ENCODE measurements at places on chromosomes 12 and 14.

DNA sequence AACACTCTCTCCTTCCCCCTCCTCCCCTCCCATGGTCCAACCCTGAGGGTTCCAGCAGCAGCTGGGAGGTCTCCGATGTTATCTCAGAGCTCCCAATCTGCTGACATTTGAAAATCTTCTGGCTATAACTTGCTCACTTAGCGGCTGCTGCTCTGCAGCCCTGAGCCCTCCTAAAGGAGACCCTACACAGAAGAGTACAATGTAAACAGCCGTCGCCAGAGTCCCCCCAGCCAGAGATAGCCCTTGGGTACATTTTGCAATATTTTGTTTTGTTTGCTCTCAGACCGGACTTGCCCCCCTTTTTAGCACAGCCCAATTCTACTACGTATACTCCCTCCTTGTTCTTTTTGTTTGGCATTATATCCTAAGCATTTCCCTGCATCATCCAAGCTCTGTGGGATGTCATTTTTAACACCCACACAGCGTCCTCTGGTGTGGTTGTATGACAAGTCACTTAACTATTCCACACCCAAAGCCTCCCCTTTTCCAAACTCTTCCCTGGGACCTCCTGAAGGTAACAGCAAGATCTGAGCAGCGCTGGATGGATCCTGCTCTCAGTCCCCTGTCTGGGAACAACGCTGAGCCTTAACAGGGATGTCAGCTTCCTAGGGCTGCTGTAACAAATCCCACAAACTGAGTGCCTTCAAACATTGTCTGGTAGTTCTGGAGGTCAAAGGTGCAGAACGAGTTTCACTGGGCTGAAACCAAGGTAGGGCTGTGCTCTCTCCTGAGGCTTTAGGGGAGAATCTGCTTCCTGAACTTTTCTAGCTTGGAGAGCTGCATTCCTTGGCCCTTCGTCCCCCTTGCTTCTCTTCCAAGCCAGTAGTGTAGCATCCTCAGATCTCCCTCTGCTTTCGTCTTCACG is 25.3 kb upstream of the TCL1B start:
- DNase-seq, result no peak

GRCh38 chr12:2194060-2194459 is 141.3 kb downstream of the CACNA1C start:
- DNase-seq, result no peak

GRCh38 chr14:27015065-27015464 is 417.2 kb upstream of the NOVA1 start:
- DNase-seq, result no peak

- DNase-seq, result no peak
Measured at GRCh38 chr12:120121766-120122293, 5.3 kb upstream of the RAB35 start.

DNA sequence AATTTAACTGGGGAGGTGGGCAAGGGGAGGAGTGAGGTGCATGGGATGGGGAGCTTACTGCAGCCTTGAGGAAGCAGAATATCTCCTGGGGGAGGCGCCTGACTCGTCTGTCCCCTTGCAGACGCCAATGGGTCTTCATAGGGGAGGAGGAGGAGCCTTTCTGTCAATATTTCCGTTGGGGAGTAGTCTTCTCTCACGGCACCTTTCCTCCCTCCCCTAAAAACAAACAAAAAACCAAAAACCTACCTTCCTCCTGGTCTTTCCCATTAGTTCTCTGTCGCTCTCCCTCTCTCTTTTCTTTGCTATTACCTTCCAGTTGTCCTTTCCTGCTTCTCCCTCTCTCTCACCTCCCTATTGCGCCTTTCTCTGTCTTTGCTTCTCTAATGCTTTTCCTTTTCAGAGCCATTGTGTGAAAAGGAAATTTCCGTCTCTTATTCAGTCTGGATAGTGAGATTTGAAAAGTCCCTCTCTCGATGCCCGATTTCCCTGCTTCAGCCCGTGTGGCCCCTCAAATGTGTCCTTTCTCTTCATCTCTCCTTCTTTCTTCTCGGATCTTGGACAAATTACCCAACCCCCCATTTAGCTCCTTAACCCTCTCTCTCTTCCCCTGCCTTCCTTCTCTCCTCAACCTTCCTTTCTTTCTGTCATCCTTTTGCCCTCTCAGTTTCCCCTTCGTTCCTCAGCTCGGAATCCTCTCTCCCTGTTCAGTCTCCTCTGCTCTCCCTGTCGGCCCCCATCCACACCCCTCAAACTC is 5.9 kb downstream of the GPR84 start:
- DNase-seq, result no peak
